ENCODE measurements at places on chromosomes 1 and 21.

DNA sequence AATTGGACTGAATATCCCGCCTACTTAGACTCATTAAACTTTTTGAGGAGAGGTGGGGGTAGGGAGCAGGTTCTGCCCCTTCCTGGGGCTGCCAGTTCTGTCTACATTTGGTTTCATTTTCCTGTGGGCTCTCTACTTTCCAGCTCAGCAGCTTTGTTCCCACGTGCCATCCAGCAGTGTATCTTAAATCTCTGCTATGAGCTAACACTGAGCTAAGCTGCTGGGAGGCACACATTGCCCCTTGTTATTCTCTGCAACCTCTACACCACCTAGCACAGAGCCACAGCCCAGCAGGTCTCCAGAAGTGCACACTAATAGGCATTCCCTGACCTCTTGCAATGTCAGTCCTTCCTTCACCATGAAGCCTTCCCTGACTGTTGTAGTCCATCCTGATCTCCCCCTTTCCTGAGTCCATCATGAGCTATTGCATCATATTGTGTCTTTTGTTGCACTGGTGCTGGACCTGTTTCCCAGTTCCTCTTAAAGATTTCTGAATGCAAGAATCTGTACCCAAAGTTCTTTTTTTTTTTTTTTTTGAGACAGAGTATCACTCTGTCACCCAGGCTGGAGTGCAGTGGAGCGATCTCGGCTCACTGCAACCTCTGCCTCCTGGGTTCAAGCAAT, 28.7 kb upstream of the NRDC start:
- DNase-seq: no peak

GRCh38 chr1:155961937-155962336, 16.4 kb downstream of the ARHGEF2 start:
- DNase-seq: peak; percentile 97

DNA sequence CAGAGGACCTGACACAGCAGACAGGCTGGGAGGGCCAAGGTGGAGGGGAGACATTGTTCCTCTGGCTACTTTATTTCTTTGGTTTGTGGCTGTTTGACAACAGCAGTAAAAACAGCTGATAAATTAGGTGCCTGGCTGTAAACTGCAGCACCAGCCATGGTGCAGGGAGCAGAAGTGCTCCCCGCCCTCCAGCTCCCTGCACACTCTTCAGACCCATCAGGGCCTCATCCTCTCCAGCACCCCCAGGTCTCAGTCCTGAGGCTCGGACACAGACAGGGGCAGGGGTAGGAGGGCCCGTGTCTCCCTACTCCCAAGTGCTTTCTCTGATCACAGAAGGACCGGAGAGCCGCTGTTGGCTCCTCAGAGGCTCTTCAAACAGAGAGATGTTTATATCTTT, 17.7 kb upstream of the LRRN2 start:
- no peak for DNase-seq

- no peak for DNase-seq
Observed at GRCh38 chr1:185515696-185516095, 198.7 kb upstream of the IVNS1ABP start.

GRCh38 chr1:15089258-15089992, 64.1 kb upstream of the TMEM51 start:
- peak; percentile 17 for DNase-seq

DNA sequence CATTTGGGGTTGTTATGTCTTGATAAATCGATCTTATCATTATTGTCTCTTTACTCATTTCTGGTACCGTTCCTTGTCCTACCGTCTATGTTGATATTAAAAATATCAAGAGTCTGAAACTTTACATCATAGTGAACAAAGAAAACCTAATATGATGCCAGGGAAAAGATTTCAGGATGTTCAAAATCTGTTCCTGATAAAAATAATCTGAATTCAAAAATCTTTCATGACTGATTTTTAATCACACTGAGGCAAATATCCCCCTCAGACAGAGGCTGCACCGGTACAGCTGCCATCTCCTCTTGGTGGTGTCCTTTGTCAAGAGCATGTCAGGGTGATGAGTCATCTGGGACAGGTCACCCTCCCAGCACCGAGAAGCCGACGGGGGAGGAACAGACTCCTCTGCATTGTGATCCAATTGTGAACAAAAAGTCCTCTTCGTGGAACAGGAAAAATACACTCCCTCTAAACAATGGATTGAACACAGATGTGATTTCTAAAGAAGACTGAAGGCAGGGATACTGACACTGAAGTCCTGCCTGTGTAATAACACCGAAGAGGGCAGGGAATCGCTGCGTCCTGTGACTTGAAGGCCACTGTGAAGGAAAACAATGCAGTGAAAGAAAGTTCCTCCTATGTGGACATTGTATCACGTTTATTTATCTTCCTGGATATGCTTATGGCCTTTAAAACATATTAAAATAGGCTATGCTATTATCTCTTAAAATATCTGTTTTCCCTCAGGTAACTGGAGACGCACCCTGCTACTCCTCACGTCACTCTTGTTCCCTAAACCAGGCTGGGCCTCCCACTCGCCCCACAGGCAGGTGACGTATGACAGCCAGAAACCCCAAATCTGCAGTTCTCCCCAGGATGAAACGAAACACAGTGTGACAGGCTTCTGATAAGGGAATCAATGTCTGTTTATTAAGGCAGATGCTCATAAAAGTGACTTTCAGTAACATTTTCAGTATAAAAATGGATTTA, 4.3 kb upstream of the SPATC1L start:
- peak; percentile 46 for DNase-seq

DNA sequence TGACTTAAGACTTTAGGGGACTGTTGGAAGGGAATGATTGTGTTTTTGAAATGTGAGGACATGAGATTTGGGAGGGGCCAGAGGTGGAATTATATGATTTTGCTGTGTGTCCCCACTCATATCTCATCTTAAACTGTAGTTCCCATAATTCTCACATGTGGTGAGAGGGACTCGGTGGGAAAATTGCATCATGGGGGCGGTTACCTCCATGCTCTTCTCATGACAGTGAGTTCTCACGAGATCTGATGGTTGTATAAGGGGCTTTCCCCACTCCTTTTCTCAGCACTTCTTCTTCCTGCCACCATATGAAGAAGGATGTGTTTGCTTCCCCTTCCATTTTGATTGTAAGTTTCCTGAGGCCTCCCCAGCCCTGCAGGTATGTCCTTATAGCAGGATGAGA, 35.0 kb upstream of the SCAF4 start:
- no peak for DNase-seq

- DNase-seq: peak; percentile 59
Observed at GRCh38 chr21:36430841-36431240, 45.6 kb downstream of the CHAF1B start.

GRCh38 chr1:110515891-110516290, 3.1 kb downstream of the KCNA10 start:
- DNase-seq: peak; percentile 19

- peak; percentile 4 for DNase-seq
Observed at GRCh38 chr1:214106375-214106774, 118.6 kb downstream of the PROX1 start.

GRCh38 chr1:198903621-198904020, 264.8 kb downstream of the PTPRC start:
- DNase-seq: no peak

- DNase-seq: no peak
Observed at GRCh38 chr1:5836776-5837440, 155.3 kb downstream of the NPHP4 start.

GRCh38 chr1:236699366-236699765, 13.1 kb downstream of the ACTN2 start:
- no peak for DNase-seq

- DNase-seq: no peak
Observed at GRCh38 chr1:216732121-216732520, 8.9 kb upstream of the ESRRG start.
